EH (cell line): ENCODE measurements at places on chromosomes 5 and 9.

GRCh38 chr5:127299678-127300077, 9.1 kb downstream of the MEGF10 start:
- DNase-seq = no peak

GRCh38 chr9:70003901-70004714, 39.5 kb upstream of the MAMDC2 start:
- peak; percentile 82 for DNase-seq

DNA sequence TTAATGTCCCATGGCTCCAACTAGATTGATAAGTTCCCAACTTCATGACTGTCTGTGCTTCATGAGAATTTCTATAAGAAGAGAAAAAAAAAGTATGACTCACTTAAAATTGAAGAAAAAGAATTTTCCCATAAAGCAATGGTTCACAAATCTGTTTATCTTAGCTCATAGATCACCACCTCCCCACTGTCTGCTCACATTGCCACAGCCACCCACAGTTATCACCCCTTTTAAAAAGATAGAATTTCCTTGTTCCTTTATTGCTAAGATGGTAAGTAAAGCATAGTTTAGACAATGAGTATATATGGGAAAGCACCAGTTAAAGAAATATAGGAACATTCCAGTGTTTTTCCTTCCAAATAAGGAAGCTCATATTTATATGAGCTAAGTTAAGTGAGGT, 67.1 kb downstream of the ALDH7A1 start:
- peak; percentile 94 for DNase-seq

- peak; percentile 54 for DNase-seq
Observed at GRCh38 chr9:131394464-131395156, 724 bp downstream of the PRRC2B start.

- no peak for DNase-seq
Observed at GRCh38 chr5:91381239-91381773, 1.8 kb downstream of the ARRDC3 start.
